EL (cell line): ENCODE measurements at places on chromosomes 12 and 14.
A peak's percentile ranks its signal among the peaks of the same experiment; 100 is the strongest.

DNA sequence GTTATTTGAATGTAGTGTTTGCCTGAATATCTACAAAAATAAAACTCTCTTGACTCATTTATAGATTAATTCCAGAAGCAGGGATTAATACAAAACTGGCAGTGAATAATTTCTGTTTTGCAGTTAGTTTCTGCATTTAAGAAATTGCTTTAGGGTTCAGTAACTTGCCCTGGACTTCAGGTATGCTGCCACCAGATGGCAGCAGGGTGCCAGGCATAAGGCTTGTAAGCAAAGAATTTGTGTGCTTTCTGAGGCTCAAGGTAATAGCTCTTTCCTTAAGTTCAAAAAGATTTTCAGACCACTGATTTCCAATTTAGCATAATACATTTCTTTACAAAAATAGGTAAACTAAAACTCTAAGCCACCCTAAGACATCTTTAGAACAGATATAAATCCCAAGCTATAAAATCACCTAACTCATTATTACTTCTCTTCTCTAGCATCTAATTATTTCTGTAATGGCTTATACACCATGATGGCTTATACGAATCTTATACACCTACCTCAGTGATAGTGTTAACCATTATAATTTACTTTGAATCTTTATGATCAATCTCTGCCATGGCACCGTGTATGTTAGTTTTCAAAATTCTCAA is 398.3 kb downstream of the APAF1 start:
- peak; percentile 48 for DNase-seq

- DNase-seq = peak; percentile 31
Measured at GRCh38 chr12:110355073-110355472, 48.4 kb downstream of the ANAPC7 start.

DNA sequence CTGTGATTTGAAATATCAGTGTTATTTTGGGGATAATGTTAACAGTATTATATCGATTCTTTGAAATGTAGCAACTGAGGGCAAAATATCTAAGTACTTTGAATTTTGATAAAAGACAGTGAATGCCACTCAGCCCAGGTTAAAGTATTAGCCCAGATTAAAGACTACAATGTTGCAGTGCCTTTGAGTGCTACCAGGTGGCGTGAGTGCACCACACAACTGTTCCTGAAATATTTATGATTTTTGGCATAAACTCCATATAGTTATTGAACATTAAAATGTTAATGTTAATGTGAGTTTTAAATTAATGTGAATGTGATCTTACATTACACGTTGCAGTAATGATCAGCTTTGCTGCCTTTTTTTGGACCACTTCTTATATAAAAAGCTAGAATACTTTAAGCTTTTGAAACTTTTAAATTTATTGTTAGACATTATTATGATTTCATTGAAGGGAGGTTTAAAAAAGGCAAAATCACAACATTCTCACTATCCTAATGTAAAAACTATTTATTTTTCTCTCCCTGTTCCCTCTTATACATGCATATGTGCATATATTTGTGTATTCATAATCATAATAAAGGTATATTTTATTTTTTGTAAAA is 22.5 kb downstream of the MRPS35 start:
- DNase-seq = peak; percentile 41

GRCh38 chr14:35286003-35286600 is 6.1 kb upstream of the PSMA6 start:
- no peak for DNase-seq

DNA sequence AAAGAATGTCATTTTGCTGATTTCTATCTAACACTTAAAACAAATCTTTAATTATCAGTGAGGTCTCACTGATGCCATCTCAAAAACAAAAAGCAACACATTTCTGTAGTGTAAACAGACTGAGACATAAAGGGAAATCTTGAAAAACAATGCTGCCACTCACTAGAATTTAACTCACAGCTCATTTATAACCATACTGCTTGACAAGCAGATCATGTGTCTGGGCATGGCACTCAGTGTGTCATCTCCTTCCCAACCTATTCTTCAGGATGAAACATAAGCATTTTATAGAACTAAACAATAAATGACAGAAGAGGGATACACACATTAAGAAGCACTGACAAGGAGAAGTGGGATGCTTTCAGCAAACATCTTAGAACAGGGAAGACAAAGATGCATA is 22.4 kb downstream of the ATF7 start:
- DNase-seq = no peak
